ENCODE measurements at places on chromosomes 5 and 9.

DNA sequence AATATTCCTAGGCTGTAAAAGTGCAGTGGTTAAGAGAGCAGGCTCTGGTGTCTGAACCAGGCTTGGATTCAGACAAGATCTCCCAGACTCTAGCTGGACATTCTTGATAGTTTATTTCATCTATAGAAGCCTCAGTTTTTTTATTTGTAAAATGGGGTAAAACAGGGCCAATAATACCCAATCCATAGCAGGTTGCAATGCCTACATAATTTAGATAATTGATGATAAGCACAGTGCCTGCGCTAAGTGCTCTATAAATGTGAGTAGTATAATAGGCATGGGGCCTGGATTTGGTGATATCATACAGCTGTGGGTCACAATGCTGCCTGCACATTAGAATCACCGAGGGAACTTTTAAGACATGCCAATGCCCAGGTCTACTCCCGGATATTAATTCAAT is 603.5 kb downstream of the ISL1 start:
- no peak for DNase-seq

DNA sequence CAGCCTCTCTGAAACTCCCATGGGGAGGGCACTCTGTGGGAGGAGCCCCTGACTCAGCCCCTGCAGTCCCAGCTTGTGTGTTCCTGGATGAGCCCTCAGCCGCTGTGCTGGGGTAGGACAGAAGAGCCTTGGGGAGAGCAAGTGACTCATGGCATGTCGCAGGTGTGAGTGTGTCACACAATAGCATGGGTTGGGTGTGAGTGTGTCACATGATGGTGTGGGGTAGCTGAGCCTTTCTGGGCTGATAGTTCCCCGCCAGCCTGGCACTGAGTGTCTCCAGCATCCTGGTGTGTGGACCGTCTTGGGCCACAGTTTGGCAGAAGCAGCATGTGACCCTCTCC is 83.4 kb downstream of the PHF2 start:
- no peak for DNase-seq

- DNase-seq, result no peak
Measured at GRCh38 chr5:128681764-128682592, 143.9 kb upstream of the FBN2 start.

- no peak for DNase-seq
Measured at GRCh38 chr5:8517456-8517855, 648.5 kb downstream of the MTRR start.

- DNase-seq, result no peak
Measured at GRCh38 chr9:120949290-120949689, 22.7 kb upstream of the TRAF1 start.

GRCh38 chr9:112048924-112049691 is 126.0 kb downstream of the SUSD1 start:
- DNase-seq, result no peak

GRCh38 chr5:91212714-91213092 is 170.4 kb downstream of the ARRDC3 start:
- no peak for DNase-seq

DNA sequence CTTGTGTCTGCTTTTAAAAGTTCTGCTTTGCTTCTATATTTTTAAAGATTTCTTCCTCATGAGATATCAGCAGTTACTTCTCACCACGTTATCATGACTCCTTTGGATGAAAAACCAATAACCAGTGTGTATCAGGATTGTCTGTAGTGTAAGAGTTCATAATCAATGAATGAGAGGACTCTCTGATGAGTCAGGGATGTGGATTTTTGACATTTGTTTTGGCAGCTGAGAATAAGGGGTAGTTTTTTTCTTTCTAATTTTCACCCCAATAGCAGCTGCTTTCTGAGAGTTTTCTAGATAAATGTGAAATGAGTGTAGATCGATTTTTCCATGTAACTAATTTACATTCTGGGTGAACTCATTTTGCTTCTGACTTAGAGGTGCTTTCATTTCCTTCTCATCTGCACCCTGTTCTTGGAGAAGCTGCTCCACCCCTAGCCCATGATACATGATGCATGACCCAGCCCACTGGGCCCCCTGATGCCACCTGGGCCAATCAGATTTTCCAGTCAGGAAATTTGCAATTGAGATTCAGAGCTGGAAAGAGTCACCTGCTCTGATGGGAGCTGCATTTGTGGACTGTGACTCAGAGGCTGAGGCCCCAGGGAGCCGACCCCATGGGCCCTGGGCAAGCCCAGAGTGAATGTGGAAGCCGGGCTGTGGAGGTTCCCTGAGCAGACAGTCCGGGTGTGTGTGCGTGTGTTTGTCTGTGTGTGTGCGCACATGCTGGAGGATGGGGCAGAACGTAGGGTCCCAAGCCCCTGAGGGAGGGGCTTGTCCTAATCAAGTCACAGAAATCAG is 159.3 kb downstream of the RGS3 start:
- peak; percentile 28 for DNase-seq

DNA sequence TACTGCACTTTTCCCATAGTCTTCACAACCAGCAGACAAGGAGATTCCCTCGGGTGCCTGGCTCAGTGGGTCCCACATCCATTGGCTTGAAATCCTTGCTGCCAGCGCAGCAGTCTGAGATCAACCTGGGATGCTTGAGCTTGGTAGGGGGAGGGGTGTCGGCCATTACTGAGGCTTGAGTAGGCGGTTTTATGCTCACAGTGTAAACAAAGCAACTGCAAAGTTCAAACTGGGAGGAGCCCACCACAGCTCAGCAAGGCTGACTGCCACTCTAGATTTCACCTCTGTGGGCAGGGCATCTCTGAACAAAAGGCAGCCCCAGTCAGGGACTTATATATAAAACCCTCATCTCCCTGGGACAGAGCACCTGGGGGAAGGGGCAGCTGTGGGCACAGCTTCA is 512.3 kb upstream of the MPDZ start:
- no peak for DNase-seq

DNA sequence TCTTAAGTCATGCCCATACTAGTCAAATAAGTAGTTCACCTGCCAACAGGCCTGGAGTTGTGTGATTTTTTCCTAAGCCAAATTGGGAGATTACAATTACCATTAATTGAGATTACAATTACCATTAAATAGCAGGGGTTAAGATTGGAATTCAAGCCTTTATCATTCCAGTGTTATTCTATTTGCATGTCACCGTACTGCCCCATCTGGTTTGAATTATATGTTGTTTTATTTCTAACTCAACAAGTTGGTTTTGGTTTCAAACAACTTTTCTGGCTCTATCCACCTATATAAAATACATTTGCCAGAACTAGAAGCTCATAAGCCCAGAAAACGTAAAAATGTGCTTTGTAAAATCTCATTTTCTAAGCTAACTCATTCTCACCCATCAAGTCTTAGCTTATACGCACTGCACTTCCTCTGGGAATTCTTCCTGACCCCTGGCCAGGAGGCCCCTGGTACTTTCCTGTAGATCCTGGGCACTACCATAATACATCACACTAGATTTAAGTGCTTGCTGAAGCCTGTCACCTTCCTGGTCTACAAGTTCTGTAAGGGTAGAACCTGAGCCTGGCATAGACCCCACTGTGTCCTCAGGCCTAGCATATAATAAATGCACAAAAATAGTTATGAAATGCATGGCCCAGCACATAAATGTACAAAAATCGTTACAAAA is 242.0 kb upstream of the TRPM3 start:
- DNase-seq, result no peak

DNA sequence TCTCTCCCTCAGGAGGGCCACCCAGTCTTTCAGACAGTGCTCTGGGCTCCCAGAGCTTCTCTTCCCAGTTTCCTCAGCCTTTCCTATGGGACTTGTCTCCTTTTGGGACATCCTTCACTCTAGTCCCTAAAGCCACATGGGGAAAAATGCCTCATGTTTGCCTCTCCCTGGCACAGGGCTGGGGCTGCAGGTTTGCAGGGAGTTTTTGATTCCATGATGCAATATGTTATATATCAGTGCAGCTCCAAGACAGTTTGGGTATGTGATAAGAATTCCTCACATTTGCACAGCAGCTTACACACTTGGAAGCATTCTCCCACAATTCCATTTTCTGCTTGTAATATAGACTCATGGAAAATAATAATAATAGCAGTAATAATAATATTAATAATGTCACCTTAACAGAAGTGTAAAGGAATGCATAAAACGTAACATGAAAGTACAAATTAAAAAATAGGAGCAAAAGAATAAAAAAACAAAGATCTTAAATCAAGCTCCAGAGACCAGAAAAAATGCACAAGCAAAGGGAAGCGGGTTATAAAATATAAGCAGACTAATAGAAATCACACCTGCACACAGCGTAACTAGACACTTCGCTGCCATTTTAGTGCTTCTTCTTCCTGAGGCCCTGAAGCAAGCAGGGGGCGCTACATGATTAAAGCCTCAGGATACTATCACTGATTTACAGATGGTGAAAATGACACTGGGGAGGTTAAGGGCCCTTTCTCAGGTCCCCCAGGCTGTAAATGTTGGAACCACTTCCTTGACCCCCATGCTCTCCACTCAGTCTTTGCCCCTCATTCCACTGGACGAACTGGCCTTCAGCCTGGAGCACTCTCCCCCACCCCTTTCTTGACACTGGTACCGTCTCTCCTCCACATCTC is 70.0 kb upstream of the IL17B start:
- no peak for DNase-seq

GRCh38 chr9:132192728-132193127 is 30.9 kb downstream of the NTNG2 start:
- no peak for DNase-seq

- DNase-seq, result no peak
Measured at GRCh38 chr5:137283801-137284200, 215.3 kb downstream of the SPOCK1 start.

GRCh38 chr9:123929177-123929869 is 603 bp downstream of the DENND1A start:
- peak; percentile 39 for DNase-seq

DNA sequence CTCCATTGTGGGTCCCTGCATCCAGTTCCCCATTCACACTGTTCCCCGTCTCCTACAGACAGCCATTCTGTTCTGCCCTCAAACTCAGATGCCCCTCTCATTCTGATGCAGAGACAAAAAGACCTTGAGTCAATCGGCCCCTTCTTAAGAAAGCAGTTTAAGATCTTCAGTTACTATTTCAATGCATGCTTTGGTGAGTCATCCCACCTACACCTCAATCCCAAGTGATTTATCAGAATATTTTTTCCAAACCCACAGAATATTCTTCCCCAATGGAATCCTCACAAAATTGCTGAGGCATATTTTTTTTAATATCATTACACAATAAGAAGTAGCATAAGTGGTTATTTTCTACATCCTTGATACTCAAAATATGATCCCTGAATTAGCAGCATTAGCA is 92.4 kb upstream of the SLC1A1 start:
- DNase-seq, result no peak

- DNase-seq, result no peak
Measured at GRCh38 chr5:54087436-54087835, 222.9 kb downstream of the ARL15 start.

GRCh38 chr5:94693043-94693822 is 74.8 kb downstream of the SLF1 start:
- DNase-seq, result no peak

DNA sequence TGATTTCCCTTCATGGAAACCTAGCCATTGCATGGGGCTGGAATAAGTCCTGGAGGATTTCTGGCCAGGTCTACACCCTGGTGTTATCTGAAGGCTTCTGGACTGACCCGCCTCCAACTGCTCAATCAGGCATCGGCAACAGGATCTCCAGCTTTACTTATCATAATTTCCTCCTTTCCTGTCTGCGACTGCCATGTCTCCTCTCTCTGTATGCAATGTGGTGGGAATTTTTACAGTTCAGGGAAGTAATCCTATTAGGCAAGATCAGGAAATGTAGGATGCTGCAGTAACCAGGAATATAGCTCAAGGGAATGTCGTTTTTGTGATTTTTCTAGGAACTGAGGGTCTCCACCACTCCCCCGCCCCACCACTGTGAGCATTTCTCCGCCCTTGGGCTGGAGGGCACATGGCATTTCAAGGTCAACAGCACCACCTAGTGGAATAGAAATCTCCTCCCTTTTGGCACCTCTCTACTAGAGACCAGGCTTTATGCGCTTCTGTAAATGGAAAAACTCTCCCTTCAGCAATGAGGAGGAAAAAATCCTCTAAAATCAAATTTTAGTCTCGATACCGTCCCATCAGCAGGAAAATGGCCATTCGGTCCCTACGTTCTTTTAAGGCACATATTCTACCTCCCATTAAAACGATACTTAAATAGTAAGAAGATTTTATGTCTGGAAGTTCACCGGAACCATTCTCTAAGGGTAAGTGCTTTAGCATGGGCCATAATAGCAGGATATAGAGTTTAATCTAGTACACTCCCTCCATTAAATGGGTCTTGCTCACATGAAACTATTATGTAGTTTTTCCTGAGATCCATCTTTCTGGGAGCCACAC is 93.0 kb downstream of the YTHDC2 start:
- peak; percentile 13 for DNase-seq

GRCh38 chr9:121296213-121297127 is 28.5 kb downstream of the GSN start:
- no peak for DNase-seq

DNA sequence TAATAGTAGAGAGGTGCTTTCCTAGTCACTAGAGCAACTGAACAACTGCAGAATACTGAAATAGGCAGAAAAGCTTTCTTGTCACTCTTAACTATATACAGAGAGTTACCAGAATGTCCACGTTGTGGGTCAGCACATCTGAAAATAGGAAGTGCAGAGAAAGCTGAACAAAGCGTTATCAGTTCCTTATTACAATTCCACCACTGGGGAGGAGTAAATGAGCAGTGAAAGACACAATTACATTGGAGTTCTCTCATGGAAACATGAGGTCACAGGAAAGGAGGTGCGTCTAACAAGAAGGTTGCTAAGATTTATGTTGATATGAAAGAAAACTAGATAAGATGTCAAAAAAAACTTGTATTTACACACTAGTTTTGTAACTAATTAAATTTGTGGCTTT is 461.9 kb upstream of the COX7C start:
- DNase-seq, result no peak

DNA sequence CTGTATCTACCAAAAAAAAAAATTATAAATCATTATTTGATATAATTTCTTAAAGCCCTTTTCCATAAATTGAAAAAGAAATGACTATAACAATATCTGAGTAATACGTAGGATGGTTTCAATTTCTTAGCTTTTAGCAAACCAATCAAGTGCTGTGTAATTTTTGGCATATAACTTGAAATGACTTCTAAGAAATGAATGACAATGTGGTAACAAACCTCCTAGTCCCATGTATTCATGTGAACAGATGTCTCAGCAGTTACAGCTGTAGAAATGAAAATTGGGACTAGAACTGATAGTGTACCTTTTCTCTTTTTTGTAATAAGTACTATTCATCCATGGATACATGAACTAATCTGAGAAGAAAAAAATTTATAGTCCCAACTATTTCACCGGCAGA is 307.0 kb downstream of the BNC2 start:
- DNase-seq, result no peak

GRCh38 chr5:10279328-10279727 is 28.4 kb downstream of the CMBL start:
- DNase-seq, result no peak

- no peak for DNase-seq
Measured at GRCh38 chr9:98214811-98215210, 22.4 kb upstream of the CORO2A start.

GRCh38 chr5:173016598-173017046 is 33.1 kb downstream of the ATP6V0E1 start:
- no peak for DNase-seq

Data from stimulated activated CD4-positive, alpha-beta T cell treated with anti-CD3 and anti-CD28 coated beads, Interleukin-12 subunit alpha, Interleukin-12 subunit beta, amount 100 ng/mL, for 4 hours (primary cell).